Myocyte (in vitro differentiated cells): ENCODE measurements at places on chromosomes 16 and 17. TPM values are rescaled to one million over a fixed set of nuclear protein-coding genes. Genes with fewer than 3 reads are reported as not detected.
A peak's percentile ranks its signal among the peaks of the same experiment; 100 is the strongest.

The CDC42EP4 gene
- 3.0 and 5.1 TPM in 2 replicates for total RNA-seq

The OR4D1 gene
- not detected in 2 replicates for total RNA-seq

The RILP gene
- 11.0 and 20.1 TPM in 2 replicates for total RNA-seq

The CHST6 gene
- total RNA-seq: 0.29 and 0.94 TPM in 2 replicates

The TBC1D3B gene
- total RNA-seq: 2.2 and 2.4 TPM in 2 replicates

The TSNAXIP1 gene
- 1.1 and 4.5 TPM in 2 replicates for total RNA-seq

The MMP15 gene
- 53.2 and 89.2 TPM in 2 replicates for total RNA-seq

The EMP2 gene
- total RNA-seq: 53.0 and 72.1 TPM in 2 replicates

DNA sequence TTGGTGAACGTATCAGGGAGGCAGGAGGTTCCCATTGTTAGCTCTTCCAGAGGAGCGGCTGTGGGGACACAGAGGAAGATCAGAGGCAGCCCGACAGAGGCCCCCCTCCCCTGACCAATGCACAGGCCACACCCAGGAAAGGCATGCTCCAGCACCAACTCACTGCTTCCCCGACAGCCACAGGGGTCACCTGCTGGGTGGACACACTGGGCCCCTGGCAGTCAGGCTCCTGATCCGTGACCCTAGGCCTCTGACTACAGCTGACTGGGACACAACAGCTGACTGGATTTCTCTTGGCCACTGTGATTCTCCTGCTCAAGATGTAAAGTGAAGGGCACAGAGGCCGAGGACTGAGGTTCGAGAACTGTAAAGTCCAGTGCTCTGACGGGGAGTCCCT lies 63.5 kb downstream of the IL21R start:
- peak; percentile 91 for DNase-seq

GRCh38 chr17:76371656-76372628 lies 12.5 kb upstream of the SPHK1 start:
- no peak for DNase-seq

DNA sequence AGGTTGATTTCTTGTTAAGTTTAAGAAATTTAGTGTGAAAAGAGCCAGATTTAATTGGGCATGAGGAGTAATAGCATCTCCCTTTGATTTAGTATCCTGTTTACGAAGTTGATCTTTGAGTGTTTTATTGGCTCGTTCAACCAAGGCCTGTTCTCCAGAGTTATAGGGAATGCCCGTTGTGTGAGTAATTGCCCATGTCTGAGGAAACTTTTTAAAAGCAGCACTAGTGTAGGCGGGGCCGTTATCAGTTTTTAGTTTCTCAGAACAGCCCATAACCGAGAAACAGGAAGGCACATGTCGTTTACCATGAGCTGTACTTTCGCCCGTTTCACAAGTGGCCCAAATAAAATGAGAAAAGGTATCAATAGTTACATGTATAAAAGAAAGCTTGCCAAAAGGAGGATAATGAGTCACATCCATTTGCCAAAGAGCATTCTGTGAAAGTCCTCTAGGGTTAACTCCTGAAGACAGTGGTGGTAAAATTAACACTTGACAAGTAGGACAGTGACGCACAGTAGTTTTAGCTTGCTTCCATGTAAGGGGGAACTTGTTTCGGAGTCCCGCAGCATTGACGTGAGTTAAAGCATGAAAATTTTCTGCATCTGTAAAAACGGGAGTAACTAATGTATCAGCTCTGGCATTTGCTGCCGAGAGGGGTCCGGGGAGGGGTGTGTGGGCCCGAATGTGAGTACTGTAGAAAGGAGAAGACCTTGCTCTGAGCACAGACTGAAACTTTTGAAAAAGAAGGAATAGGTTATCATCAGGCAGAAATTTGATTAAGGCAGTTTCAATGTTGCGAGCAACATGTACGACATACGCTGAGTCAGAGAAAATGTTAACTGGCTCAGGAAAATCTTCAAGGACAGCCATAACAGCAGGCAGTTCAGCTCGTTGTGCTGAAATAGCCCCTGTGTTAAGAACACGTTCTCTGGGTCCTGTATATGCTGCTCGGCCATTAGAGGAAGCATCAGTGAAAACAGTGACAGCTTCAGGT lies 18.5 kb upstream of the KCTD5 start:
- DNase-seq: peak; percentile 55

DNA sequence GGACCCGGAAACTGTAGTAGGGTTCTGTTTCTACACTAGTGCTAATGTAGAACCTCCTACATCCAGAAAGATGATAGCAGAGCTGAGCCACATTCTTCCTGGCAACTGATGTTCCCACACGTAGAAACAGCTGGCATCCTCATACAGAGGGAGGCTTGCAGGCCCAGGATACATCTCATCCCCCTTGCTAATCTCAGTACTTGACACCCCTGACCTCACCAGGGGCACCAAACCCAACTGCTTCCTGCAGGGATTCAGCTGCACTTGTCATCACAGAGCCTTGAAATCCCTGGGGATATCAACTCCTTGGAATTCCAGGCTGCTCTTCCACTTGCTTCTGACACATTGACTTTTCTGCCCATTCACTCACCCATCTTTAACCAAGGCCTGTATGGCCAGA lies 75.2 kb upstream of the HSBP1 start:
- DNase-seq: peak; percentile 57

DNA sequence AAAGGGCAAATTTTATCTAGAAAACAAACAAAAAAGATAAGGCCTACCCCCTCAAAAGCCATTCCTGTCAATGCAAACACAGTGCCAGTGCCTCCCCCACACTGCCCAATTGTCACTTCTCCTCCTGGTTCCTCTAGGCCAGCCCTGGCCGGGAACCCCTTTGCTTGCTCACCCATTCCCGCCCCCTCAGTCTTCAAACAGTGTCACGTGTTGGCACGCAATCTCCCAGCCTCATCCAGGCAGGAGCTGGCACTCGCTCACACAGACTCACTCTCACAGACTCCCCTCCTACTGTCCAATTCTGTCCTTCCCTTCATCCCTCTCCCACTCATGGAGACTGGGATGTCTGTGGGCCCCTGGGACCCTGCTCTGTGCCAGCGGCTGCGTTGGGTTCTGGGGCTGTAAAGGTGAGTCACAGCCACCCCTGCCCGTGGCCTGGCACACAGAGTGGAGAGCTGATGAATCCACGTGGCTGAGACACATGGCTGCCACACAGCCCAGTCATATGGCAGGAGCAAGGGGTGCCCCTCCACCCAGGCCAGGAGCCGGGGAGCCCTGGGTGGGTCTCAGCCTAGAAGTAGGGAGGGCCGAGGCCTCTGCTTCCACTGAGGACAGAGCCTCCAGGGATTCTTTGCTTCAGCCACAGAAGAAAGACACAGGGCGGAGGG lies 54.8 kb downstream of the VAC14 start:
- DNase-seq: peak; percentile 81

- DNase-seq: peak; percentile 72
Observed at GRCh38 chr17:29591146-29591736, 1.7 kb upstream of the ANKRD13B start.

GRCh38 chr17:75115555-75115954 lies 5.8 kb downstream of the ARMC7 start:
- DNase-seq: no peak

DNA sequence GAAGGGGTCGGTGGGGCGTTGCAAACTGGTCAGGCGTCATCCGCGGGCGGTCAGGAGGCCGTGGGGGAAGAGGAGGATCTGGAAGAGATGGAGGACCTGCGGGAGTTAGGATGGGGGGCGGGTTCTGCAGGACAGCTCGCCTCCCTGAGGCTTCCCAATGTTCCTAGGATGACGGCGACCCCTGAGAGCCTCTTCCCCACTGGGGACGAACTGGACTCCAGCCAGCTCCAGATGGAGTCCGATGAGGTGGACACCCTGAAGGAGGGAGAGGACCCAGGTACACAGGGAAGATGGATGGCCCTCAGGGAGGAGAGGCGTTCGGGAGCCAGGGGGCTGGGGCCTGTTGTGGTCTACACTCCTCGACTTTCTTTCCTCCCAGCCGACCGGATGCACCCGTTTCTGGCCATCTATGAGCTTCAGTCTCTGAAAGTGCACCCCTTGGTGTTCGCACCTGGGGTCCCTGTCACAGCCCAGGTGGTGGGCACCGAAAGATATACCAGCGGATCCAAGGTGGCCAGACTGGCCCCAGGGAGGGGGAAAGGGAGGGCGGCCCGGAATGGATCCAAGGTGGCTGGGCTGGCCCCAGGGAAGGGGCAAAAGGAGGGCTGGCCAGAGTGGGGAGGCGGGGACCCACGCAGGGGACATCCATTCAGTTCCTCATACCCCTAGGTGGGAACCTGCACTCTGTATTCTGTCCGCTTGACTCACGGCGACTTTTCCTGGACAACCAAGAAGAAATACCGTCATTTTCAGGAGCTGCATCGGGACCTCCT lies 839 bp downstream of the PLD2 start:
- DNase-seq: no peak
